ENCODE measurements at places on chromosomes 6 and 20. TPM values are rescaled to one million over a fixed set of nuclear protein-coding genes. Genes with fewer than 3 reads are reported as not detected.
A peak's percentile ranks its signal among the peaks of the same experiment; 100 is the strongest.

The TBCC gene
- total RNA-seq = 61.2 TPM

The BPIFB2 gene
- not detected for total RNA-seq

The TNF gene
- 4.3 TPM for total RNA-seq

The GSTA4 gene
- total RNA-seq = 83.6 TPM

The TMC2 gene
- not detected for total RNA-seq

The LY6G6F gene
- not detected for total RNA-seq

The DEFB132 gene
- total RNA-seq = not detected

The TPX2 gene
- 143 TPM for total RNA-seq

The BAK1 gene
- total RNA-seq = 101 TPM

The LRRN4 gene
- 21.3 TPM for total RNA-seq

The CALHM5 gene
- 3.0 TPM for total RNA-seq

The SNAP25 gene
- total RNA-seq = 3.2 TPM

- DNase-seq = no peak
These were observed 108.9 kb upstream of the BTBD3 start for GRCh38 chr20:11808841-11809240.

- DNase-seq = no peak
These were observed 218.1 kb downstream of the LRFN2 start for GRCh38 chr6:40369042-40369441.

- no peak for DNase-seq
These were observed 223.9 kb upstream of the THEMIS start for GRCh38 chr6:128124713-128125112.

- peak; percentile 45 for DNase-seq
These were observed 115.4 kb downstream of the FRK start for GRCh38 chr6:115945306-115945705.

DNA sequence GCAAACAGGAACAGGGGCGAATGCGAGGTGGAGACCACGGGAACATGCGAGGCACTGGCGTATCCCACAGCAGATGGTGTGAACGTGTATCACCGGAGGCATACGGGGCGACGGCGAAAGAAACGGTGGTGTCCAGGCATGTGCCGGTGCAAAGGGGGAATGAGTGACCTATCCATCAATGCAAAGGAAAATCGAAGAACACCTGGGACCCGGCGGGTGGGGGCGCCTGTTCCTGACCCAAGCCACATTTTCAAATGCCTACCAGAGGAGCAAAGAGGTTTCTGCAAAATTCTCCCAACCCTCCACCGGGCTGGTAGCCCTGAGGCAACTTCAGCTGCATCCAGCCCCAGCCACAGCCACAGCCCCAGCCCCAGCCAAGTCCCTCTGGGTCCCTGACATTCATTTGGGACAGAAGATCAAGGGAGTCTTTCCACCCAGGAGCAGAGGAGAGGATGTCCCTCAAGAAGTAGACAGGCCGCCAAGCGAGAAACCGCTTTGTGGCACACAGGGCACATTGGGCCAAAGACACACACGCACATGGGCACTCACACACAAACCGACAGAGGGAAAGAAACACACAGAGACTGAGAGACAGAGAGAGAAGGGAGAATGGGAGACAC, 164.0 kb upstream of the ZNF337 start:
- DNase-seq = no peak

GRCh38 chr6:40569162-40569910, 17.8 kb downstream of the LRFN2 start:
- no peak for DNase-seq

- DNase-seq = no peak
These were observed 9.2 kb downstream of the ITPA start for GRCh38 chr20:3218307-3218988.

DNA sequence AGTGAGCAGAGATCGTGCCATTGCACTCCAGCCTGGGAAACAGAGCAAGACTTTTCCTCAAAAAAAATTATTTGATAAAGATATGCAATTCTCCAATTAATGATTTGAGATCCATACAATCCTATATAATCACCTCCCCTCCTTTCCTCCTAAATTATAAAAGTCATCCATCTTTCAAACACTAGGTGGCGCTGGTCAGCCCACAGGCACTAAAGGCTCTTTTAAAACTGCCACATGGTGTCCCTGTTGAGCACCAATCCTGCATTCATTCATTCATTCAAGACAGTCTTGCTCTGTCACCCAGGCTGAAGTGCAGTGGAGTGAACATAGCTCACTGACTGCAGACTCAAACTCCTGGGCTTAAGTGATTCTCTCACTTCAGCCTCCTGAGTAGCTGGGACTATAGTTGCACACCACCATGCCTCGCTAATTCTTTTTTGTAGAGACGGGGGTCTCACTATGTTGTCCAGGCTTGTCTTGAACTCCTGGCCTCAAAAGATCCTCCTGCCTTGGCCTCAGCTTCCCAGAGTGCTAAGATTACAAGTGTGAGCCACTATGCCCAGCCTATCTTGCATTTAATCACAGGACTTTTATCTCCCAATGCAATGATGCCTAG, 58.7 kb upstream of the SLC2A12 start:
- DNase-seq = peak; percentile 50

- DNase-seq = no peak
These were observed 58.8 kb upstream of the SMIM28 start for GRCh38 chr6:138318741-138319375.

DNA sequence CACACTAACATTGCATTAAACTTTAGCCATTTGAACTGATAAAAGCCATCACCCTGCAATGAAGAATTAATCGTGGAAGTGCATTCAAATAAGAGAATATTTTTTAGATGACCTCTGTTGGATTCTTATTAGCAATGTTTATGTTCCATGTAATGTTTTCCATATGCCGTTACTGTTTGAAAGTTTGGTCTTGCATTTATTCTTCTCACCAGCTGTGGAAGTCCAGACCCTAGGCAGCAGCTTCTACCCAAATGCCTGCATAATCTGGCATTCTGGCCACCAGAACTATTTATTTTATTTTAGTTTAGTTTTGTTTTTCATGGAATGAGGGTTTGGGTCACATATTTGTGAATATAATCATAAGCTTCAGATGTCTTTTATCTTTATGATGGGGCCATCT, 140.4 kb downstream of the SAMD5 start:
- no peak for DNase-seq

- DNase-seq = no peak
These were observed 561.3 kb upstream of the JAG1 start for GRCh38 chr20:11235058-11235457.

GRCh38 chr6:143293523-143293922, 157.0 kb downstream of the ADAT2 start:
- DNase-seq = no peak

DNA sequence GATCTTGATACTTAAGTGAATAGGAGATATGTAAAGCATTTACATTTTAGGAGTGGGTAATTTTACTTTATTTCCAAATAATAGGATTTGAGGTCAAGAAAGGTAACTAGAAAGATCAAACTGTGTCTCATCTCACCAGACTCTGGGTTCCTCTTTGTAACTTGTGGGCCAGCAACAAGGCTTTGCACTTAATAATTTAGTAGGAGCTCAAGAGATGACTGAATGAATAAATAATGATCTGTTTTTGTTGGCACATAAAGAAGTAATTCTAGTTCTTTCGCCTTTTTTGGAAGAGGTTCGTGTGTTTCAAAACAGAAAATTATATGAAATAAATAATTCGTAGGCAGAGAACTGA, 67.4 kb upstream of the FABP7 start:
- no peak for DNase-seq

- DNase-seq = no peak
These were observed 36.6 kb upstream of the HDAC2 start for GRCh38 chr6:114007516-114007915.

- peak; percentile 24 for DNase-seq
These were observed at the start of gene PXDC1 for GRCh38 chr6:3751077-3751729. TSS of gene PXDC1 (minus strand) at chr6:3751713. CDS start at chr6:3751531, 182 bp downstream.

GRCh38 chr20:963795-964194, 38.3 kb downstream of the RSPO4 start:
- no peak for DNase-seq

- peak; percentile 33 for DNase-seq
These were observed 128.4 kb upstream of the JAG1 start for GRCh38 chr20:10802236-10802635.

DNA sequence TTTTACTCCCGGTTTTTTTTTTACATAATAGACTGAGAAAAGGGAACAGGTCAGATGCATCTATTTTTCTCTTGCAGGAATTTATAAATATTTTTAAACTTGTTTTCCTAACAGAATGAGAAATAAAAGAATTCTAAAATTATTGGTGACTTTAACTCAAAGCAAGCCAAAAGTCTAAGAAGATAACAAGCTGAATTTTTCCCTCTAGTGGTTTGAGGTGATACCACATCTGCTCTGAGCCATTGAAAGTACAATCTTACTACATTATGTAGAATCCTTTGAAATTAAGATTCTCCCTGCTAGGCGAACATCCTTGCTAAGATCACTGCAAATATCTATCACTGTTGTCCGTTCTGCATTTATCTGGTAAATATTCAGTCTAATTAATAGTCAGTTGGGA, 10.7 kb upstream of the STMND1 start:
- DNase-seq = no peak

DNA sequence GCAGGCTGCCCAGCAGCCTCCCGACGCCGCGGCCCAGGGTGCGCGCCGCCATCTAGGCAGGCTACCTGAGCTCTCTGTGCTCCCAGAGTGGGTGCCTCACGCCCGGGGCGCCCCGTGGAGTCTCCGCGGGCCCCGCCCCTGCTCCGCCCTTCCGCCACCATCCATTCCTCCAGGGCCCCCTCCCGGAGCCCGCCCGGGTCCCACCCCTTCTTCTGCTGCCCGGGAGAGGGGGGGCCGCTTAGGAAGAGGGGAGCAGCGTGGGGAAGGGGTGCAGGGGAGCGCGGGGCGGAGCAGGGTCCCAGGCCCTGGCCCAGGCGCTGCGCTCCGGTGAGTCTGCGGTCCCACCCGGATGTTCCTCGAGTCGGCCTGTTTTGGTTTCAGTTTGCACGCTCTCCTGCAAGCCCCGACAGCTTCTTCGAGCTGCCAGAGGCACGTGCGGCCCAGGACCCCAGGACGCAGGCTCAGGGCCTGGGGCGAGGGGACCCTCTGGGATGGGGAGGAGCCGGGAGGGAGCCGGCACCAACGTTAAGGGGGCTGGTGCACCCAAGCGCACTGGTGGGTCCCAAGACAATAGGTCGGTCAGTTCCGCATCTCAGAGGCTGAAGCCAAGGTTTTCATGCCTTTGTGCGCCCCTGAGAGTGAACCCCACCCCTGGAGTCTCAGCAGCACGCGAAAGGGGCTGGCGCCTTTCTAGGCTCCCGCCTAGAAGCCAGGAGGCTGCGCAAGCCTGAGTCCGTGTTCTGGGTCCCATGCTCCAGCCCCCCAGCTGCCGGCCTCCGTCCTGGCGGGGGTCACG, at the start of gene ACSS1:
TSS of gene ACSS1 (minus strand) at position 89 of the 796 bp plus-strand sequence. CDS start at position 52, 37 bp downstream.
- peak; percentile 56 for DNase-seq

GRCh38 chr20:3312940-3313682, 74.1 kb upstream of the SLC4A11 start:
- DNase-seq = peak; percentile 82

- no peak for DNase-seq
These were observed 256.0 kb upstream of the TCF21 start for GRCh38 chr6:133632906-133633305.

GRCh38 chr6:2055911-2056310, 189.5 kb downstream of the GMDS start:
- no peak for DNase-seq

GRCh38 chr6:141510803-141511202, 621.9 kb upstream of the GJE1 start:
- no peak for DNase-seq

DNA sequence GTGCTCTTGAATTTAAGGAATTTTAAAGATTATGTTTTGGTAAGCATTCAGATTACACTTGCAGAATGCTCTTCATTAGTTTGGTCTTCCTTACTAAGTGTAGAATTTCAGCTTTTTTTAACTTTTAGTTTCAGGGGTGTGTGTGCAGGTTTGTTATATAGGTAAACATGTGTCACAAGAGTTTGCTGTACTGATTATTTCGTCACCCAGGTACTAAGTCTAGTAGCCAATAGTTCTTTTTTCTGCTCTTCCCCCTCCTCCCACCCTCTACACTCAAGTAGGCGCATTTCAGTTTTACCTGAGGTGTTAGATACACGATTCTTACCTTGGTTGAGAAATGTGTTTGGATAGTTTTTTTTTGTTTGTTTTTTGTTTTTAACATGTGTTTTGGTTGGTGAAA, 68.3 kb downstream of the AFG1L start:
- DNase-seq = no peak

DNA sequence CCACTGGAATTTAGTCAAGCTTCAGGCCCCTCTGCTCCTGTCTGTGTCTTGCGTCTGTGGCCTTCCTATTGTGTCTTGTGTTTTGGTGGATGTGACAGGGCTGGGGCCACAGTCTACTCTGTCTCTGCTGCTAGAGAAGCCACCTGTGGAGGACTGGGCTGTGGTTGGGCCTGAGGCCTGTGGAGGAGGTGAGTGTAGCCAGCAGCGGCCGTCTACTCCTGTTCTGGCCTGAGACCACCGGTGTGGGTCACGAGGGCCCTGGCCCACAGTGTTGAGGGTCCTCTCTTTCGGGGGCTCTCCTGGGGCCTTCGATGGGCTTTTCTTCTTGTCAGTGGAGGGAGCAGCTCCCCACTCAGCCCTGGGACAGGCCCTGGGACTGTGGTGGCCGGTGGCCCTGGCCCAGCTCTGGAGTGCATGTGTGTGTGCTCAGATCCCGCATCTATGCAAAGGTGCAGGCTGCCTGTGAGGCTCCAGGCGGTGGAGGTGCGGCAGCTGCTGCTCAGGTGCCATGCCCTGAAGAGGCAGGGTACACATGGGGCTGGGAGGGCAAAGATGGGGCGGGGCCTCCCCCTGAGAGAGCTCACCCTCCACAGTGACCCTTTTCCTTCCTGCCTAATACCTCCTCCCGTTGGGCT, 20.8 kb downstream of the SDCBP2 start:
- no peak for DNase-seq

DNA sequence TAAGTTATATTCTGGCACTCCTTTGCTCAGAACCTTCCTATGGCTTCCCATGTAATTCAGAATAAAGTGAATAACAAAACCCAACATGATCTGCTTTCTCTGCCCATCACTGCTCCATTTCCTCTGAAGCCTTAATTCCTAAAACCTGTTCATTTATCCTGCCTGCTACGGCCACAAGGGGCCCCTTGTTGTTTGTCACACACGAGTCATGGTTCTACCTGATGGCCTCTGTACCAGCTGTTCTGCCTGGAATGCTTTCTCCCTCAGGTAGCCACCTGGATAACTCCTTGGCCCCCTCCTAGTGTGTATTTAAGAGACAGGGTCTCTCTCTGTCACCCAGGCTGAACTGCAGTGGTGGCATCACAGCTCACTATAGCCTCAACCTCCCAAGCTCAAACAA, 26.8 kb downstream of the ERGIC3 start:
- DNase-seq = peak; percentile 31

- no peak for DNase-seq
These were observed 37.6 kb downstream of the HMGN3 start for GRCh38 chr6:79196912-79197311.
